Activated T-helper 9 cell treated with anti-CD3 and anti-CD28 coated beads, Interleukin-2, amount 50 U/mL, for 16 hours (primary cell): ENCODE measurements at places on chromosomes 5 and 9.

GRCh38 chr9:105291938-105292337 is 47.5 kb downstream of the SLC44A1 start:
- DNase-seq = no peak

DNA sequence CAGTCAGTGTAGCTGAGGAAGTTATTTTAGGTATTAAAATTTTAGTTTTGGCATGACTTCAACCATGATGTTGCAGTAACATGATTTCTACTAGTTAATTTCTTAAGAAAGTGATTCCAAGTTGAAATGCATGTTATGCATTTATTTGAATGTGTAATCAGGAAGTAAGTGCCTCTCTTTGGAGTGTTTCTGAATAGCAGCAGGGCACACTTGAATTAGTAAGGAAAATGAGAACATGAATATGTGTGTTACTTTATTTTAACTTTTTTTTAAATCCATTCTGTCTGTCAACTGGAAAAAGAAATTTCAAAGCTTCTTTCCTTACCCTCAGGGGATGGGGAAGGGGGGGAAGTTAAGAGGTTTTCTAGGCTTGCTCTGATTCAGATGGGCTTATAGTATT is 40.4 kb downstream of the CTNNA1 start:
- no peak for DNase-seq

DNA sequence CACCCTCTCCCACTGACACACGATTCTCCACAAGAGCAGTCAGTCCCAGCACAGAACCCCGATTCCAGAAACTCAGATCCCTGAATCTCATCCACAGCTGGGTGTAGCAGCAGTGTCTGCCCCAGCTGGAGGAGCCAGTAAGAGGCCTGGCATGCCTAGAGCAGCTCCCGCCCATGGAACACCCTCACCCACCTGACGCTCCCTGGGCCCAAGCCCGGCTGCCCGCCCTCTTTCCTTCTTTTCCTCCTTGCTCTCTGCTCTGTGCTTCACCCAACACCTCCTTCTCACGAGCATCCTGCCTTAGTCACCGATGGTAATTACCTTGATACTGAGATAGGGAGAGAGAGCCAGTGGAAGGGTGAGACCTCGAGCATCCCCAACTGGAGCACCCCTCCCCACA is 8.7 kb downstream of the PCDH1 start:
- no peak for DNase-seq

DNA sequence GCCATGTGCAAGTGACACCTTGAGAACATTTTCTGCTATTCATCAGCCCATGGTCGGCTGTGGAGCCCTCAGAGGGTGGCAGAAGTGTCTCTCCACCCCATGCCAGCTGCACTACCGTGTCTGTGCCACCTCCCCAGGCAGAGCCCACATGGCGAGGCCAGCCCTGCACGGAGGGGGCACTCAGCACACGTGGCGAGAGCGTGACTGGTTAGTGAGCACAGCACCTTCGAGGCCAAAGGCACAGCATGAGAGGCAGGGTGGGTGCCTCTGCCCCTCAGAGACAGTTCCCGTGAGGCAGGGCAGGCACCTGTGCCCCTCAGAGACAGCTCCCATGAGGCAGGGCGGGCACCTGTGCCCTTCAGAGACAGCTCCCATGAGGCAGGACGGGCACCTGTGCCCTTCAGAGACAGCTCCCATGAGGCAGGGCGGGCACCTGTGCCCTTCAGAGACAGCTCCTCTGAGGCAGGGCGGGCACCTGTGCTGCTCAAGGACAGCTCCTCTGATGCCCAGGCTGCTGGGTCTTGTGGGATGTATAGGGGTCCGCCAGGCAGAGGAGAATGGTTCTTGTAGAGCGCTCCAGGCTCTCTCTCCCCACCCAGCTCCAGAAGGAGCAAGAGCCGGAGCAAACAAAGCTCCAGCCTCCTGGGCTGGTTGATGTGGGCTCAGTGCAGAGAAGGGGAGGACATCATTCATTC is 179.8 kb upstream of the PPP1R26 start:
- no peak for DNase-seq

- DNase-seq = no peak
These were observed 263.2 kb downstream of the KCTD16 start for GRCh38 chr5:144433893-144434292.

- DNase-seq = no peak
These were observed 272.0 kb downstream of the HSPA4 start for GRCh38 chr5:133323494-133324457.

DNA sequence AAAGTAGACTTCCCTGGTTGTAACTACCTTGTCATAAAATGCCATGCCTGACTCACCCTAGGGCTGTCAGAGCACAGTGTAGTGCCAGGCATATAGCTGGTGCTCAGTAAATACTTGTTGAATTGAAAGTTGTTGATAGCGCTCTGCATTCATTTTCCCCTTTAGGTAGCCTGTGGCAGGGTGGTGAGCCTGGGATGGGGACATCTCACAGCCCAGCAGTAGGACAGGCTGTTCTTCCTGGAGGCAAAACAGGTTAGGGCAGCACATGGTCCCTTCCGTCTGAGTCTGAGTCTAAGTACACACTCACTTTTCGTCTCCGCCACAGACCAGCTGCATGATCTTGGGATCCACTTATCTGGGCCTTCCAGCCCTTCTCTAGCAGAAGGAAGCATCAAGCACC is 401.9 kb downstream of the ZSWIM6 start:
- no peak for DNase-seq

- DNase-seq = no peak
These were observed 1834.5 kb downstream of the EFNA5 start for GRCh38 chr5:105836268-105836667.

DNA sequence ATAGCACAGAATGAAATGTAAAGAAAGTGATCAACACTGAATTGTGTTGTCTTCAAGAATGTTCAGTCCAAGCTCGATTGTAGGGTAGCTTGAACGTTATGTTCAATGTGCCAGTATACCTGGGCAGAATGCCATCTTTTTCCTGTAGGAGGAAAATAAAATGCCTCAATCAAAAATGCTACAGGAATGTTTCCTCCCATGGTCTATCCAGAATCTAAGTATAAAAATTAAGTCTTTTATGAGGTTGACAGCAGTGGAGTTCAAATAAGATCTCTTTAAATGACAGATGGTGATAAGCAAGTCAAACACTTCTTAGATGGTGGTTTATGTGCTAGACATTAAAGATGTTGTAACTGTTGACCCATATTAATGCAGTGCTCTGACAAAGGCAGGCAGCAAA is 488.6 kb downstream of the CSNK1G3 start:
- DNase-seq = no peak

DNA sequence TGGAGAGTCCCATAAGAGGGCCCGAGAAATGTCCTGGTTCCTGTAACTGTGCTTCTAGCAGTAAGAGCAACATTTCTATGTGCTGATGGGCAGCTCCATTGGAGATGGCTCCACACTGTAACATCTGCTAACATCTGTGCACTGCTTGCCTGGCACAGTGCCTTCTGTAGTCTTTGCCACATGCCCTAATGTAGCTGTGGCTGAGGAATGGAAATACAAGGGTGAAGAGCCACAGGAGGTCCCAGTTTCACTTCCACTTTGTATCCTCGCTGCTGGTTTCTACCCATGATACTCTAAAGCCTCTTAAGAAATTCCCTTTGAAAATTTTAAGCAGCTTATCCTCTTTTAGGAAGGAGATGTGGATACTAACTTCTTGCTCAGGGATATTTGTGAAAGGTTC is 97.4 kb downstream of the HOMER1 start:
- no peak for DNase-seq

GRCh38 chr9:71249729-71250317 is 128.4 kb upstream of the TRPM3 start:
- DNase-seq = no peak

DNA sequence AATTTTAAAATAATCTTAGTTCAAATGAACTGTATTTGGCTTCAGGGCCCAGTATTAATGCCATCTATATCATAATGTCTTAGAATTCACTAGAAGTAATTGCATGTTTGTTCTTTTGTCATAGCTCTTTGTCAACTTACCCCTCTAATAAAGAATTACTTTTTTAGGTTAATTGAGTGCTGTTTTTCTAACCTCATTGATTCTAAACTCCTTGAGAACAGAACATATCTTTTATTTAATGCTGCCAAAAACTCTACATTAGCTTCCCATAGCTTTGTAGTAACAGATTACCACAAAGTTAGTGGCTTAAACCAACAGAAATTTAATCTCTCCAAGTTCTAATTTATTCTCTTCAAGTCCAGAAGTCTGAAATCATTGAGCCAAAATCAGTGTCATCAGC is 242.4 kb downstream of the LURAP1L start:
- no peak for DNase-seq

- DNase-seq = no peak
These were observed 1.2 kb downstream of the LOX start for GRCh38 chr5:122076669-122077365.

DNA sequence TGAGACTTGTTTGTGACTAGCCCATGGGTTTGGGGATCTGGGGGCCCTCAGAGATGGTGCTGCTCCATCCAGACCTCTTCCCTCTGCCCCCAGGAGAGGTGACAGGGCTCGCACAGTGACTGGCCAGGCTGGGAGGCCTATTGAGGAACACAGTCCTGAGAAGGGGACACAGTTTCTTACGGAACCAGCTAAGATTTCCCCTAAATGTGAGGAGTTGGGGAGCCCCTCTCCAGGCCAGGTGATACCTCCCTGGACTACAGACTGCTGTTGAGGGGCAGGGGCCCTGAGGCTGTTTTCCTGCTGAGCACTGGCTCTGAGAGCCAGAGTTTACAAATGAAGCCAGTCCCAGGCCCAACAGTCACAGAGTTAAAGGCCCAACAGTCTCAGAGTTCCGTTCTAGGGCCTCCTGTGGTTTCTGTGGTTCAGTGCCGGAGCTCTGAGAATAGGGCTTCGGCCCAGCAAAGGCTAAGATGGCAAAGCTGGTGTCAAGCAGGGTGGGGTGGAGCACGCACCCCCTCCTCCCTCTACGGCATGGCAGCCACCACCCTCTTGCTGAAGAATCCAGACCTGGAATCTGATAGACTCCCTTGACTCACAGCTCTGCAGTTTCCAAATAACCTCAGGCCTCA is 1.1 kb upstream of the SEMA4D start:
- no peak for DNase-seq

DNA sequence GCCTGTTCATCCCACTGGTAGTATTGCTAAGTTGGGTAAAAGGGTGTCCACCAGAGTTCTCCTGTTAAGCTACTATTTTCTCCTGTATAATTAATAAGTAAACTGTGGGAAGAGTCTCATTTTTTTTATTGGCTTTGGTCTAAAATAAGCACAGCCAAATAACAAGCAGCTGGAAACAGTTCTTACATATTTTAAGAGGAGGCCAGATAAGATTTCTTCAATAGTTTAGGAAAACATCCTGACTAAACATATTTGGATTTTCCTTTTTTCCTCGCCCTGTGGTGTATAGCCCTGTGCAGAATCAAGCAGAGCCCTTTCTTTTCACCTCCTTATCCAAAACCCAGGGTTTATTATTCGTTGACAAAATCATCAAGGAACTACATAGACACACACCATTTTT is 122.2 kb upstream of the ZNF608 start:
- no peak for DNase-seq

DNA sequence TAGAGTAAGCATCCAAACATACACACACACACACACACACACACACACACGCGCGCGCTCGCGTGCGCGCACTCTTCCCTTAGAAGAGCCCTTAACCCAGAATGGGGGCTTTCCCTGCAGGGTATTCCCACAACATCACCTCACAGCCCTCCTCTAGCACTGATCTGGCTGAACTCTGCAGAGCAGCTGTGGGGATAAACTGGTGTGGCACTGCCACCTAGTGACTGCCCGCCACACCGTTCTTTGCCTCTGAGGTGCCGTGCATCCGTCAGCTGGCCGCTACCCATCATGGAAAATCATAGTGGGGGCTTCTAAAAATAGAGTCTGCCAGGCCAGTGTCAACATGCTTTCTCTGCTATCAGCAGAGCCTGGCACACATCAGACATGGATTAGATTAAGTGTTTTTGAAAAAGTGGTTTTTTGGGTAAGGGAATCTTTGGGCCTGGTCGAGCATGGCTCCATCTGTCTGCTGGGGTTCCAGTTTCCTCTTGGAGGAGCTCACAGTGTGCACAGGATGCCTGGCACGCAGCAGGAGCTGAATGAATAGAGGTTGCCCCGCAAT is 88.1 kb downstream of the KCNN2 start:
- DNase-seq = no peak

DNA sequence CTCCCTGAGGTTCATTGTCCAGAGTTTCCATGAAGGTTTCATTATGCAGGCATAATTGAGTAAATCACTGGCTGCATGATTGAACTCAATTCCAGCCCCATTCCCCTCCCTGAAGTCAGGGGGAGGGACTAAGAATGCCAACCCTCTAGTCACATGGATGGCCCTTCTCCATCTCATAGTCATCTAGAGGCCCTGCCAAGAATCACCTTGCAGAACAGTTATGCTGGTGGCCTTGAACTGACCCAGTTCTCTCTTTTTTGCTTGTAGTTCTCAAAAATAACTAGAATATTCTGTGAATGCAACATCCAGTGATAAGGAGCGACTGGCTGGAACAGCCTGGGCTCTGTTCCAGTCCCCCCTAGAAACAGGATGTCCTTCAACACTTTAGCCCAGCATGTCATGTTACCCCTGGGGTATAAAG is 31.7 kb downstream of the SLC35A4 start:
- DNase-seq = no peak

DNA sequence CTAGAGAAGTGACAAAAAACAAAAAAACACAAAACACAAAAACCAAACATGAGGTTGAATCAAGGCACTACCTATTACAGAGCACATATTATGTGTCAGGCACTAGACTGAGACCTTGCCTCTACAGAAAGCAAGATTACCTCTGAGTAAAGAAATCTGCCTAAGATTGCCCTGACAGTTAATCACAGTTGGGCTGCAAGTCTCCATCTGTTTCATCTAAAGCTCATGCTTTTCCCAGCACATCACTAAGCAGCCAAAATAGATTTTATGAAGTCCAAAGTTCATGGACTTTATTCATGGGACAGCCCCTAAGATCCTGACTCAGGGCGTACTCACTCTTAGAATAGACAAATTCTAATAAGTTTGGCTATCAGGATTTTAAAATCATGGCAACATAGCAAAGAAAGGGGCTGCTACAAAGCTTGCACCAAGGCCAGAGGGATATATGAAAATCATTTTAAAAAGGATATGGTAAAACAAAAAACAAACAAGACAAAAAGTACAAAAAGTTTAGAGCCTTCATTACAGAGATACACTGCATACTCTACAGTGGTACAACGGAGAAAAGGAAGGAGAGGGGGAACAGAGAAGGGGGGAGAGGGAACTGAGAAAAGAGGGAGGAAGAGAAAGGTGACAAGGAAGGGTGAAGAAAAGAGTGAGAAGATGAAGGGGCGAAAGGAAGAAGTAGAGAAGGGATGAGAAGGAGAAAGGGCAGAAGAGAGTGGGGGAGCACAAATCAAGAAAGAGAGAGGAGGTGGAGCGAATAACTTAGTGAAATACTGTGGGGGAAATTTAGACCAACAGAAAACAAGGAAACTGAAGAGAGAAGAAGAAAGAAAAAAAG is 58.2 kb downstream of the RICTOR start:
- DNase-seq = no peak
